ENCODE measurements at places on chromosomes 5 and 9.

- no peak for DNase-seq
These were observed 577.3 kb upstream of the TLE4 start for GRCh38 chr9:78994471-78994870.

DNA sequence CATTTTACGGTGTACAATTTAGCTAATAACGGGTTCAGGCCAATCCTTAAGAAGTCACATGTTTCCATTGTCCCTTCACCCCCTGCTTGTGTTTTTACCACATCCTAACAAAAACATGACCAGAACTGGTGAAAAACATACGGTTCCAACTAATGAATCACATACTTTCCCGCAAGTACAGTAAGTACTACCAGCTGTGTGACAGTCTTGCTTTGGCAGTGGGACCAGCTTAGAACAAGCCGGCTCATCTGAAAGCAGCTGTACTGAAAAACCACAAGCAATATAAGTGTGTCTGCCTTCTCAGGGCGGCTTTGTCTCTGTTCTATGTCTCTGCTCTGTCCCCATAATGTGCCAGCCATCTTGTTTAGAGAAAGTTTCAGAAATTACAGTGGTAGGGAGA, 242.5 kb downstream of the BNC2 start:
- no peak for DNase-seq

DNA sequence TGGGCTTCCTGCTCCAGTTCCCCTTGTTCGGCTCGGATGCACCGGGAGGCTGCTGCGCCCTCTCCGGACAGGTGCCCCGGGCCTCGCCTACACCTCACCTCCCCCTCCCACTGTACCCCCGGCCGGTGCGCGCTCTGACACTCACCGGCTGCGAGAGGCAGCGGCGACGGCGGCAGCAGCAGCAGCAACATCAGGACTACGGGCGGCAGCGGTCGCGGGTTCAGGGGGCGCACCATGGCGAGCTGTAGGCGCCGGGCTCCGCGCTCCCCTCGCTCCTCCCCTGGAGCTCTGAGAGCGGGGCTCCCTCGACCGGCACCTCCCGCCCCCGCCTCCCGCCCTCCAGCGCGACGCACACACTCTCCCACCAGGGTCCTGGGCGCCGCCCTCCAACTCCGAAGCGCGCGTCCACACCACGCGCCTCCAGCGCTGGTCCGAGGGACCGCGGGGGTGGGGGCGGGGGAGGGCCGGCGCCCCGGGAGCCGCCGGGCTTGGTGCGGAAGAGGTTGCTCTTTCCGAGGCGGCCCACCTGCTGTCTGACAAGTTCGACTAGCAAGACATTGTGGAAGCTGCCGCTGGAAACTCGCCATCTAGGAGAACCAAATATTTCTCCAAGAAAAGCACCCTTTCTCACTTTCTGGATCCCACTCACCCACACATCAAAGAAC, at the start of gene GFRA3:
GFRA3 (minus strand) TSS at position 433 of the 665 bp plus-strand sequence; CDS start at position 236, 197 bp downstream.
- no peak for DNase-seq

DNA sequence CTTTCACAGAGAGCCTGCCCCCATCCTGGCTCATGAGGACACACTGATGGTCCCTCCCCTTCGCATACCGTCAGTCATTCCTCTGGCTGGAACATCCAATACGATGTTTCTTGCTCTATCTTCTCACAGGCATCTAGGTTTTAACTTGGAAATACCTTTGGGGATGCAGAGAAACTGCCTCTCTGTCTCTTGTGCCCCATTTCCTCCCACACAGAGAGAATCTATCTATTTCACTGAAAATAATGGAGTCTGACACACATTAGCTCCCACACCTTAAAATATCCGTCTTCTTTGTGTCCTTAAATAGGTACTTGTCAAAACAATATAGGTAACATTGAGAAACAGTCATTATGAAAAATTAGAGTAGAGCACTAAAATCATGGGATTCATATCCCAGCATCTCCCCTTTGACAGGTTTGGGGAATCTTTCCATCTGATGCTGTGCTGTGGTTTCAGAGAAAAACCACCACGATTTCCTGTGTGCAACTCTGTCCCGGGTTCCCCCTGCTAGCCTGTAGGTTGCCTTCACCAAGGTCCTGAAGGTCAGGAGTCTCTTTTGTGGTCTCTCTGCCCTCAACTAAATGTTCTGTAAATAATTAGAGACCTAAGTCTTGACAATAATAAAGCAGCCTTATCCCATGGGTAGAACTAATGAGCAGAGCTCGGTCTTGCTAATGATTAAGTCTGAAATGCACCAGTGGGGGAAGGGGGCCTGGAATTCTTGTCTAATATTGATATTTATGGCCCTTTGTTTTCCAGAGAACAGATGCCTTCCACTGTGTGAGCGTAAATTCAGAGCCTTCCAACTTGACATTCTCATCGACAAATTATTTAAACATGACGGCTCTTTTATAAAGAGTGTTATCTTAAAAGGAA, 371.0 kb downstream of the ICE1 start:
- no peak for DNase-seq

- peak; percentile 76 for DNase-seq
These were observed 841 bp downstream of the RAD23B start for GRCh38 chr9:107283623-107284616.

GRCh38 chr9:12554636-12555035, 138.5 kb upstream of the TYRP1 start:
- no peak for DNase-seq

DNA sequence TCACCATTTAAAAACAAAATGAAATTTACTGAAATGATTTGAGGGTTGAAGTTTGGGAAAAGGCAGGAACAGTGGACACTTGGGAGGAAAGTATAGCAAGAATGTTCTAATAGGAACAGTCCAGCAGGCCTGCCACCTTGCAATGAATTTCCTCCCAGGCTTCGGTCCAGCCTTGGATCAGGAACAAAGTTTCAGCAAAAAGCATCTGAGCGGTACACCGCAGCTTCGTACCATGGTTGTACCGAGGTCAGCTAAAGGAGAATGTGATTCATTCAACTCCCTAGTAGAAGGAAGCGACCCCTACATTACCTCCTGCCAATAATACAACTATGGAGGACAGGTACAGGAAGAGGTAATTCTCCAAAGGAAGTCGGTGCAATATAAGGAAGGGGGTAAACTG, 111.4 kb downstream of the ENC1 start:
- no peak for DNase-seq

GRCh38 chr9:123116036-123116435, 82.6 kb downstream of the GPR21 start:
- DNase-seq = no peak

- DNase-seq = no peak
These were observed 35.5 kb upstream of the IER5L start for GRCh38 chr9:129213551-129213950.

GRCh38 chr5:132370181-132370970, 866 bp downstream of the SLC22A5 start:
- no peak for DNase-seq

DNA sequence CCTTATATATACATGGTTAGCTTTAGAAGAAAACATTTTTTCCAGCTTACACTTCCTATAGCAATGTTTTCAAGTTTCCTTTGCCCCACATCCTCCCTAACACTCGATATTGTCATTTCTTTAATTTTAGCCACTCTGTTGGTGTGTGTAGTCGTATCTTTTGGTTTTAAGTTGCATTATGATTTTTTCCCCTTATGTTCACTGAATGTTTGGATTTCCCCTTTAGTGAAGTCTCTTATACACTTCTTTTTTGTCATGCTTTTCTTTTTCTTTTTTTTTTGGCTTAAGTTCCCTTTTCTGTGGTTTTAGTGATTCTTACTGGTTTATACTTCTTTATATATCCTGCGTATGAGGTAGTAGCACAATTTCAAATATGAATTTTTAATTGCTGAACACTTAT, 58.8 kb downstream of the KDM4C start:
- no peak for DNase-seq
